G401 (cell line): ENCODE measurements at places on chromosomes 1 and 21.

GRCh38 chr21:37546949-37547614, 180.5 kb downstream of the DYRK1A start:
- DNase-seq = no peak

DNA sequence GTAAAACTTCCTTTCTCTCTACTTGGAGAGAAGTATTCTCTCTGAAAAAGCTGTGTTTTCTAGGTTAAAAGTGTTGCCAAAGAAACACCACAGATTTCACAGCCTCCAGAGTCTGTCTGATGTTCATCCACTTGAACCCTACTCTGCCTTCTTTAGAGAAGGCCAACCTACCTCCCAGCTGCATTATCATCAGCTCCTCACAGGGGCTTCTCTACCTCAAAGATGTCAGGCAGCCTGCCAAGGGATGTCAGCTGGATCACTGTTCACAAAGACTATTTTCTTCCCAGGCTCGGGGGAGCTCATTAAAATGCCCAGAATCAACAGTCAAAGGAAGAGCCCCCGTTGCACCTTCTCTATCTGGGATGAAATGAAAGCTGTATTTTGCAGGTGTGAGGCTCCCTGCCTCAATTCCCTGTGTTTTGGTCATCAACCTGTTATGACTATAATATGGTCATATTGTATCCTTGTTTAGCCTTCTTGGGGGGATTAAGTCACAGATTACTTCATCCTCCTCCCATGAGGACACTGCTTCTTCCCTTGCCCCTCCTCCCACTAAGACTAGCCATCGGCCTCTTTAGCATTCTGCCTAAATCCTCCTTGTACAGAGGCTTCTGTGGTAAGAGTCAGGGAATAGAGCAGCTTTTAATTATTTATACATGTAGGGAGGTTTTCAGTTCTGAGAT, 25.7 kb downstream of the ANGPTL7 start:
- DNase-seq = no peak

- no peak for DNase-seq
Observed at GRCh38 chr1:2299131-2299627, 71.1 kb downstream of the SKI start.

DNA sequence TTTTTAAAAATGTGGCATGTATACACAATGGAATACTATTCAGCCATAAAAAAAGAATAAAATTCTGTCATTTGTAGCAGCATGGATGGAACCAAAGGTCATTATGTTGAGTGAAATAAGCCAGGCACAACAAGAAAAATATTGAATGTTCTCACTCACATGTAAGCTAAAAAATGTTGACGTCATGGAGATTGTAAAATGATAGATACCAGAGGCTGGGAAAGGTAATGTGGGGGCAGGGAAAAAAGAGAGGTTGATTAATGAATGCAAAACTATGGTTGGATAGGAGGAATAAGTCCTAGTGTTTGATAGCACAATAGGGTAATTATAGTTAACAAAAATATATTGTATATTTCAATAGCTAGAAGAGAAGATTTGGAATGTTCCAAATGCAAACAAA, 89.1 kb upstream of the SLC35F3 start:
- no peak for DNase-seq

GRCh38 chr1:33045246-33045645, 8.6 kb upstream of the AK2 start:
- DNase-seq = no peak

- no peak for DNase-seq
Observed at GRCh38 chr1:61782771-61783170, 40.5 kb downstream of the PATJ start.

DNA sequence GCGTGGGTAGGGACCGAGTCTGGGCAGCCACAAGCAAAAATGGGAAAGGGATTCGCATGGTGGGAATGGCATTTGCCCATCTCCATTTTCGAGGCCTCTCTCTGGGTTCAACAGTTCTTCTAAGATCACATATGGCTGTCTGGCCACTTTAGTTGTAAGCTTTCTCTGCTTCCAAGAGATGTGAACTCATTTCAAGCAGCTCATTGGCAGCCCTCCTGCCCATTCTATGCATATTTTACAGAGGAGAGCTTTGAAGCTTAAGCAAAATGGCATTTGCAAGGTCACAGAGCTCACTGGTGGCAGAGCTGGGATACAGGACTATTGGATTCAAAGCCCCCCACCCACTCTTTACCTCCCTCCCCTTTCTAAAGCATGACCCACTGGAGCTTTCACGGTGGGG, 93.7 kb downstream of the HHIPL2 start:
- no peak for DNase-seq

- DNase-seq = peak; percentile 9
Observed at GRCh38 chr21:46431884-46432488, 26.7 kb upstream of the DIP2A start.

GRCh38 chr1:61403679-61404596, 321.0 kb downstream of the TM2D1 start:
- DNase-seq = no peak

GRCh38 chr1:82264802-82265201, 464.1 kb downstream of the ADGRL2 start:
- DNase-seq = no peak

- no peak for DNase-seq
Observed at GRCh38 chr1:34532113-34532512, 222.7 kb upstream of the GJB5 start.

DNA sequence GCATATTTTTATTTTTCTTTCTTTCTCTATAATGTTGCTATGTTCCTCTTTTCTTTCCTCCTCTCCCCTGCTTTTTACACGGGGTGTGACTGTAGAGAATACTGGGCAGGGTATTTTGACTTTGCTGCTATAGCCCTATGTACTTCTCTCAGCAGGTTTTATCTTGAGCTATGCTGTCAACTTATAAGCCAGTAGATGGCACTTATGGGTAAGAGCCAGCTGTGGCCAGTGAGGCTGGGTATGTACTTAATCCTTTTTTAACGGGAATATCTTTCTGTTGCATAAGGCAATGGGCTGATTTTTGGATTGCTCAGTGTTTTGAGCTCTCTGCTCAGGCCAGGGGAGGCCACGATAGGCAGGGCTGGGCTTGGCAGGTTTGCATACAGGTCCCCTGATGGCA, 99.0 kb downstream of the KCNK2 start:
- DNase-seq = no peak

GRCh38 chr1:21329209-21329844, 39.1 kb upstream of the ECE1 start:
- DNase-seq = no peak

- no peak for DNase-seq
Observed at GRCh38 chr1:110872745-110873720, at the start of gene CD53. TSS of gene CD53 (plus strand) at chr1:110873148. CDS start at chr1:110891409, 18,261 bp downstream.

- no peak for DNase-seq
Observed at GRCh38 chr1:235999259-235999925, 65.5 kb downstream of the NID1 start.

DNA sequence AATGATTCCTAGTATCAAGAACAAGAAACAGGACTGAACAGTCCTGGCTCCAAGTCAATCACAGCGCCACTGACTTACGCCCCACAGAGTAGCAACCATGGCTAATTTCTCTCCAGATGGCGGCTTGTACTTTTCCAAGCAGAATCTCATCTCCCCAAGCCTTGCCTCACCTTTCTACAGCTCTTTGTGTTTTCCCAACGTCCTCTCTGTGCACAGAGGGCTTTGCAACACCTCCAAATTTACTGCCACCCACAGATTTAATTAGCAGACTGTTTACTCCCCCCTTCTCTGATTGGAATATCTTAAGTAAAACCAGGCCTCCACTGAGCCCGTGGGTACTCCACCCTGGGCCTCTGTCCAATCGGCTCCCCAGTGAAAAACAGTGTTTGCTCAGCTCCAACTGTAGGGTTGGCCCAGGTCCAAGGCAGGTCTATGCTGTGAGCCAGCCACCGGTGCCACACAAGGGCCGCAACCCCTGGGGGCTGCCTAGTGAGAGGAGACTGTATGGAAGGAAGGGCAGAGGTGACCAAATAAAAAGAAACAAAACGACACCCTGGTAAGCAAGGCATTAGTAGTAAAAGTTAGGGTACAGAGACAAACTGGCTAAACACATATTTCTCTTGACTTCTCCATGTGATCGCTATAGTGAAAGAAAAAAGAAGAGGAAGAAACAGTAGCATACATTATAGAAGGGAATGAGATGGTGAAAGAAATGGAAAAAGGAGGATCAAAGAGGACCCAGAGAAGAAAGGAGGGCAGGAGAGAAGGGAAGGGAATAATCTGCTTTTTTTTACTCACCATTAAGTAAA, 128.4 kb upstream of the SOD1 start:
- peak; percentile 100 for DNase-seq
